ENCODE measurements at places on chromosomes 6 and 20. TPM values are rescaled to one million over a fixed set of nuclear protein-coding genes. Genes with fewer than 3 reads are reported as not detected.

Gene LRRN4
- total RNA-seq = 0.28 TPM

Gene HLA-DRB1
- 3.7 TPM for total RNA-seq

Gene C6orf52
- 0.56 TPM for total RNA-seq

Gene ADGRF5
- 43.1 TPM for total RNA-seq

Gene FAM210B
- total RNA-seq = 31.4 TPM

Gene FAM229B
- total RNA-seq = 33.8 TPM

Gene TNFRSF6B
- total RNA-seq = 8.7 TPM

Gene SCRT2
- not detected for total RNA-seq

Gene KCNK16
- not detected for total RNA-seq

Gene CDH26
- 0.28 TPM for total RNA-seq

Gene RBM24
- 5.6 TPM for total RNA-seq

Gene SLC22A16
- under 0.01 TPM for total RNA-seq

Gene HCRTR2
- not detected for total RNA-seq

Gene BTNL2
- total RNA-seq = not detected

Gene BPIFA1
- total RNA-seq = not detected

Gene TSPO2
- total RNA-seq = not detected

Gene PRDM13
- total RNA-seq = not detected

Gene C6orf89
- total RNA-seq = 40.6 TPM

Gene LTV1
- 36.0 TPM for total RNA-seq

Gene KCNS1
- 0.58 TPM for total RNA-seq

Gene DEFB127
- total RNA-seq = not detected

Gene SLC17A2
- not detected for total RNA-seq

Gene GSTA3
- not detected for total RNA-seq

Gene GPR63
- 0.28 TPM for total RNA-seq

Gene C6orf163
- total RNA-seq = 0.77 TPM

Gene OR2H1
- total RNA-seq = not detected

Gene HDAC2
- total RNA-seq = 49.0 TPM

Gene PBOV1
- total RNA-seq = not detected

Gene CALHM5
- total RNA-seq = 17.2 TPM

Gene SMIM29
- 35.1 TPM for total RNA-seq

Gene SLC12A5
- total RNA-seq = not detected

Gene LSM14B
- 45.1 TPM for total RNA-seq

Gene NKX2-2
- not detected for total RNA-seq

Gene BRPF3
- 9.0 TPM for total RNA-seq

Gene SIRPG
- total RNA-seq = not detected

Gene MUC22
- total RNA-seq = not detected

Gene KIF25
- 2.0 TPM for total RNA-seq

Gene CSE1L
- total RNA-seq = 141 TPM

Gene ID4
- 27.0 TPM for total RNA-seq

Gene CLIC5
- total RNA-seq = not detected

Gene PTPRK
- total RNA-seq = 44.0 TPM

Gene DOK5
- 35.9 TPM for total RNA-seq

Gene SALL4
- total RNA-seq = under 0.01 TPM

Gene OOEP
- not detected for total RNA-seq

Gene HBS1L
- 111 TPM for total RNA-seq

Gene RGS19
- total RNA-seq = 6.3 TPM

Gene SLC35D3
- total RNA-seq = under 0.01 TPM

Gene SSTR4
- not detected for total RNA-seq

Gene RAMACL
- total RNA-seq = 0.38 TPM

Gene BEND3
- 2.5 TPM for total RNA-seq

Gene GABRR1
- total RNA-seq = not detected

Gene ZNF512B
- 5.1 TPM for total RNA-seq

Gene SIRPB1
- 2.5 TPM for total RNA-seq

Measured in regular cardiac myocyte (primary cell).